Activated CD4-positive, alpha-beta T cell treated with anti-CD3 and anti-CD28 coated beads, Interleukin-2, amount 50 U/mL, for 1 hour (primary cell): ENCODE measurements at places on chromosomes 5 and 9.
A peak's percentile ranks its signal among the peaks of the same experiment; 100 is the strongest.

DNA sequence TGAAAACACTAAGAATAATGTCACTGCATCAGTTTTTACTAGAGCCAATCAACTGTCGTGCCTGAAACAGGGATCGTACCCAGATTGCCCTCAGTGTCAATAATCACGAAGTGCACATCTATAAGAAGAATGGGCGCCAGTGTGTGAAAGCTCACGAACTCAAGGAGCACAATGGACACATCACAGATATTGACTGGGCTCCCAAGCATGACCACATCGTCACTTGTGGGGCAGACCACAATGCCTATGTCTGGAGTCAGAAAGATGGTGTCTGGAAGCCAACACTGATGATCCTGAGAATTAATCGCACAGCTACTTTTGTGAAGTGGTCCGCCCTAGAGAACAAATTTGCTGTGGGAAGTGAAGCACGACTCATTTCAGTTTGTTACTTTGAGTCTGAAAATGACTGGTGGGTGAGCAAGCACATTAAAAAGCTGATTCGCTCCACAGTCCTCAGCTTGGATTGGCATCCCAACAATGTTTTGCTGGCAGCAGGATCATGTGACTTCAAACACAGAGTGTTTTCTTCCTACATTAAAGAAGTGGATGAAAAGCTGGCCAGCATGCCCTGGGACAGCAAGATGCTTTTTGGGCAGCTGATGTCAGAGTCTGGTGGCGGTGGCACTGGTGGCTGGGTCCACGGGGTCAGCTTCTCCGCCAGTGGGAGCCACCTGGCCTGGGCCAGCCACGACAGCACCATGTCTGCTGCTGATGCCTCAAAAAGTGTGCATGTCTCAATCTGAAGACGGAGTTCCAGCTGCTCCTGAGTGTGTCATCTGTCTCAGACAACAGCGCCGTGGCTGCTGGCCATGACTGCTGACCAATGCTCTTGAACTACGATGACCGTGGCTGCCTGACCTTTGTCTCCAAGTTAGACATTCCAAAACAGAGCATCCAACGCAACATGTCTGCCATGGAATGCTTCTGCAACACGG is 32.2 kb downstream of the NSA2 start:
- DNase-seq, result no peak

DNA sequence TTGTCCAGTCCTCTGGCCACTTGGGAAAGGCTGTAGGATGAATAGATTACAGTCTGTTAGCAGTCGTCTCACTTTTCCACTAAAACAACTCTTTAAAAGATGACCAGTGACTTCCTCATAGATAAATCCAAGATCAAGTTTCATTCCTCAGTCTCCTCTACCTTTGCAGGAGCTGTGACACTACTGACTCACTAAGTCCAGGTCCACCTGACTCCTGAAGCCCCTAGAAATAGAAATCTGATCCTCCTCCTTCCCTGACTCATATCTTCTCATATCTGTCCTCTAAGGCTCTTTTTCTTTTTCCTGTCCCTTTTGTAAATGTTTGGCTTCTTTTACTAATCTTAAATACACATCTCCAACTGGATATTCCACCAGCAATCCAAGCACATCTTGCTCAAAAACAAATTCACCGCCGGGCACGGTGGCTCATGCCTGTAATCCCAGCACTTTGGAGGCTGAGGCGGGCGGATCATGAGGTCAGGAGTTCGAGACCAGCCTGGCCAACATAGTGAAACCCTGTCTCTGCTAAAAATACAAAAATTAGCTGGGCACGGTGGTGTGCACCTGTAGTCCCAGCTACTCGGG is 2.6 kb downstream of the CCDC125 start:
- DNase-seq, result no peak

DNA sequence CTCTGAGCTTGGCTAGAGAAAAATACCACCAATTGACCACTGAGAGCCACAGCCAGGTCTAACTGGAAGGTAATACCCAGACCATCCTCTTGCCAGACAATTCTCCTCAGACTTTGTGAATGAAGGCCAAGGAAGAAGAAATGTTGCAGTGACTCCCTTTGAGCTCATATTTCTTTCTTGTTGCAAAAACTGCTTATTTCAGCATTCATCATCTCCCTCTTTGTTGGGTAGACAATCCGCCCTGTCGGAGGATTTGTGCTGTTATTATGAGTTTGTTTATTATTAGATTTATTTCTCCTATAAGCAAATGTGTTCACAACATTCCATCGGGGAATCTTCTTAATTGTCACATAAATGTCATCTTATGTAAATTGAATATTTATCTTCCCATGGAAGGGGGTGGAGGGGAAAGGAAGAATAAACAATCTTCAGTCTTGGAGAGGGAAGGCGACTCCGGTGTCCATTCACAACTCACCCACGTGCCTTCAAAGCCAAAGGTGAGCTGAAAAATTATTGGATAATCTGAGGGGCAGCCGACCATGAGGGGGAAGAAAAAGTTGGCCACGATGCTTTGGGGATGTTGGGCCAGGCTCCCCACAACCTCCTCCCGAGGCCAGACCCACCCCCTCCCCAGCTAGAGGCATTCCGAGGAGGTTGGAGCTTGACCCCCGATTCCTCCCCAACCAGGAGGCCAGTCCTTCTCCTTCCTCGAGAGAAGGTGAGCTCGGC is 1.8 kb upstream of the JADE2 start:
- DNase-seq, result no peak

GRCh38 chr9:91410161-91410560 is 13.5 kb downstream of the NFIL3 start:
- DNase-seq, result no peak

DNA sequence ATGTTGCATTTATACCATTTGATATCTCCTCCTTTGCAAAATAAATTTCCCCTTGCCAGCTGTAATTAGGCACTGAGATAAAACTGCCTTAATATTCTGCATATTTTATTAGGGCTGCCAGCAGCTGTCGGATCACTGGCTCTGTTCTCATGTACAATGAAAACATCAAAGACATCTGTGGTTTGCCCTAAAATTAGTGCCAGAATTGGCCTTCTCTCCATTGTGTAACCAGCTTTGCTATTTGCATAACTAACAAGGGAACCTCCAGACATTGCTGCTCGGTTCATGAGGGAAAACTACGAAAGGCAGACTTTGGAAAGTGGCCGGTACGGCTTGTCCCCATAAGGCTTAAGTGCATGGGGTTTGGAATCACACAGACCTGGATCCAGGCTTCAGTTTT is 45.5 kb upstream of the KIF2A start:
- no peak for DNase-seq

GRCh38 chr5:167453246-167454030 is 838.0 kb upstream of the WWC1 start:
- no peak for DNase-seq

GRCh38 chr9:134992755-134993124 is 75.0 kb upstream of the FCN1 start:
- no peak for DNase-seq

DNA sequence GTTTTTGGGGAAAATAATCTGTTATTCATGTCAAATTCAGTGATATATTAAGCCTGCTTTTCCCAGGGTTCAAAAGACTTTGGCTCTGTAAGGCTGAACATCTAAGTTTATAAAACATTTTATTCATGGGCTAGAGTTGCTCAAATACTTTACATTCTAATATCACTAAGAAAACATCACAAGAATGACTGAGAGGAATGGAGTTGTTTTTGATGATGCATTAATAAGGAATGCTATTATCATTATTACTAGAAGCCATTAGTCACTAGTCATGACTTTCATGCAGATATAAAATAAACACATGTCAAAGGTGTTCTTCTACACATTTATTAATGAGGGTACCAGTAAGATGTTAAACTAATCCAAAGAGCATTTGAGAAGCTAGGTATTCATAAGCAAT is 185.5 kb upstream of the KCNN2 start:
- DNase-seq, result no peak

- DNase-seq, result no peak
Observed at GRCh38 chr5:181059297-181060230, 19.5 kb downstream of the BTNL9 start.

GRCh38 chr9:25415718-25416117 is 262.5 kb downstream of the TUSC1 start:
- no peak for DNase-seq

GRCh38 chr5:113487781-113488644 is at the start of gene MCC:
MCC (minus strand) TSS chr5:113488453.
- DNase-seq, result peak; percentile 18

GRCh38 chr9:130444565-130445221 is at the start of gene ASS1:
ASS1 (plus strand) TSS chr9:130444961; CDS start chr9:130452229, 7,268 bp downstream.
- peak; percentile 41 for DNase-seq

GRCh38 chr5:14148483-14148882 is 5.3 kb downstream of the TRIO start:
- DNase-seq, result no peak

DNA sequence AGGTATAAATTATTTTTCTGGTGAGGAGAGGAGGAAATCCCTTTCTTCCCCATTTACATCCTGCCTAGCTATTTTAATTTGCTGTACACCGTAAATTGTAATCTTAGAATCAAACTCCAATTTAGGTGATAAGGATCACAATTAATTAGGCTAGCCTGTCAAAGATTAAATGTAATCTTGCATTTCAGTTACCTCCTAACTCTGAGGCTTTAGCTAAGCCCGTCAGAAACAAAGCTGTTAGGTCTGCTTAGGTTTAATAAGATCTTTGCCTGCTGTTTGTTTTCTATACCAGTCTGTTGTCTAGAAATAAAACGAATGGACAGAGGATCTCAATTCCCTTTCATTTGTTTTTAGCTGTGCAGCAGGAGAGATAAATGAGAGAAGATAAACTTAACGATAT is 51.5 kb downstream of the PIK3R1 start:
- DNase-seq, result no peak

DNA sequence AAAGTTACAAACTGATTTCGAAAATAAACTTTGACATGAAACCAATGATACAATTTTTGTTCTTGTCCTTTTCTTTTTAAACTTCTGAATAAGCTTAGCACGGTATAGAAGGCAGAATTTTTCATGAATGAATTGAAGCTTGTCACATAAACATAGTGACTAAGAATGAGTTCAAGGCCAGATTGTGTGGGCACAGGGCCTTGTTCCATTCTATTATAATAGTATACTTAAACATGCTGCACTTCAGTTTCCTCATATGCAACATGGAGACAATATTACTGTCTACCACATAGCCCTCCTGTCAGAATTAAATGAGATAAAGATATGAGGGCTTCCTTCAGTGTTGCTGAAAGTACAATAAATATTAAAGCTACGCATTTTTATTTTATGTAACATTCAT is 204.2 kb upstream of the HAPLN1 start:
- no peak for DNase-seq

GRCh38 chr5:140043508-140043872 is 391 bp upstream of the NRG2 start:
- no peak for DNase-seq

DNA sequence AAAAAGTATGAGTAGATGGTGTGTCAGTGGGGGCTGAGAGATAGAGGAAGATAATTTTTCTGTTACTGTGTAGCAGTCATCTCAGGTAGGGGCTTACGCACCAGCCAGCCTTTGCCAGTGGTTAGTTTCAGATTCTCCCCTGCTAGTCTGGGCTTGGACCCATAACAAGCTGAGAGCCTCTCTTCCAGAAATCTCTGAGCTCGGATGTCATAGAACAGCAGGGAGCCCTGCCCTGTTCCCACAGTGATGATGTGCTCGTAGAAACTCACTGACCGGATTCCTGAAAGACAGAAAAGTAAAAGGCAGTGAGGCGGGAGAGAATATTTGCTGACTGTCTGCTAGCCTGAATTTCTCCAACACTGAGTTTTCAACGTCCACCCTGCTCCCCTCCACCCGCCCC is 37.2 kb downstream of the DCAF12 start:
- DNase-seq, result no peak

DNA sequence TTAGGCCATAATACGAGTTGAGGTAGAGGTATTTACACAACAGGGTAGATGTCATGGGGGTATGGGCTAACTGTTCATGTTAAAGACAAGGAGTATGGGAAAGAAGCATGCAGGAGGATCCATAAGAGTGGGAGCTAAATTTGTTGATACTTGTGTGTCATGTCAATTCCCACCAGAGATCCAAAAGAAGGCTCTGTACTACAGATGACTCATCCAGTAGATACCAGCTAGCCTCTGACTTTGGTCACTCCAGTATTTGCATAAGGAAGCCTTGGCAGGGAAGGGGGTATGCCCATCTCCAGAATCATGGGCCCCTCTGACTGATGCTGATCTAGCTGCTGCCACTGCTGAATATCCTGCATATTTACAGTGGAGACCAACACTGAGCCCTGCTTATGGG is 743.7 kb upstream of the GRAMD2B start:
- DNase-seq, result no peak

DNA sequence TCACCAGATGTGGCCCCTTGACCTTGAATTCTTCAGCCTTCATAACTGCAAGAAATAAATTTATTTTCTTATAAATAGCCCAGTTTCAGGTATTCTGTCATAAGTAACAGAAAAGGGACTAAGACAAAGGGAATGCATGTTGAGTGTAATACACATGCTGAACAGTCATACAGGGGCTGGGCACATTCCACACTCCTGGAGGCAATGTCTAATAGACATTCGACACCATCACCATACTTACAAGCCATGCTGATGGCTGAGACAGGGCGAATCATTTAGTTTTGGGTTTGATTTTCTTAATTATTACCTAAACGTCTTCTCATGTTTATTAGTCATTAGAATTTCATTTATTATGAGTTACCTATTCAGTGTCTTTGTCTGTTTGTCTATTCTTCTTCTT is 68.5 kb downstream of the TENT4A start:
- DNase-seq, result no peak

DNA sequence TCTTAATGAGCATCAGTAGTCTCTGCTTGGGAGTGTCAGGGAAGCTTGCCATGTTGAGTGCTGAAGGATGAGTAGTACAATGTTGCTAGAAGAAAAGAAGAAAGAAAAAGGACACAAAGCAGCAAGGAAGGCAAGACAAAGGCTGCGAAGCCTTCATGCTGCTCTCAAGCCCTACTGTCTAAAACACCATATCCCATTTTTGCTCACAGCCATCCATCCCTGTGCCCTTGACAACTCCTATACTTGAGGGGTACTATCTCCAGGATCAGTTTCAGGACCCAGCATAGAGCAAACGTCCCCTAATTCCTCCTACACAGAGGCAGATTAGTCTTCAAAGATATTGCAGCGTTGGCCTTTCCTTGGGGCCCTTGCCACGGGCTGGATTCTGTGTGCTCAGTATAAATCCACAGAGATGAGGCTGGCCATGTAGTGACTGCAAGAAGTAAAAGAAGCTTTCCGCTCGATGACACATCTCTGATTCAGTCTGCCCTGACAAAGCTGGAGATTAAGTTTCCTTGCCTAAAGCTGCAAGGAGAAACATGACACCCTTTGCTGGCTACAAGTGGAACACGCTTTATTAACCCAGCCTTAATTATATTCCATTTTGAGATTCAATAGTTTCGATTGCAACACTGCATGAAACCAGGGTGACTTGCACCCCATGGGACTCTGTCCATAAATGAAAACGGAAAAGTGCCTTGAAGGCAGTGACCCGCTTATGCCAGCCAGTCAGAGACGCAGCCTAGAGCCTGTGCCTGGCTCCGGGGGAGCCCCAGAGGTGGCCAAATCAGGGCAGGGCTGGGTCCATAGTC is 304.6 kb downstream of the ACTL7B start:
- DNase-seq, result no peak
